GM04504 (cell line): ENCODE measurements at places on chromosomes 1 and 21.

GRCh38 chr1:60942291-60942690 is 140.1 kb upstream of the NFIA start:
- DNase-seq = no peak

DNA sequence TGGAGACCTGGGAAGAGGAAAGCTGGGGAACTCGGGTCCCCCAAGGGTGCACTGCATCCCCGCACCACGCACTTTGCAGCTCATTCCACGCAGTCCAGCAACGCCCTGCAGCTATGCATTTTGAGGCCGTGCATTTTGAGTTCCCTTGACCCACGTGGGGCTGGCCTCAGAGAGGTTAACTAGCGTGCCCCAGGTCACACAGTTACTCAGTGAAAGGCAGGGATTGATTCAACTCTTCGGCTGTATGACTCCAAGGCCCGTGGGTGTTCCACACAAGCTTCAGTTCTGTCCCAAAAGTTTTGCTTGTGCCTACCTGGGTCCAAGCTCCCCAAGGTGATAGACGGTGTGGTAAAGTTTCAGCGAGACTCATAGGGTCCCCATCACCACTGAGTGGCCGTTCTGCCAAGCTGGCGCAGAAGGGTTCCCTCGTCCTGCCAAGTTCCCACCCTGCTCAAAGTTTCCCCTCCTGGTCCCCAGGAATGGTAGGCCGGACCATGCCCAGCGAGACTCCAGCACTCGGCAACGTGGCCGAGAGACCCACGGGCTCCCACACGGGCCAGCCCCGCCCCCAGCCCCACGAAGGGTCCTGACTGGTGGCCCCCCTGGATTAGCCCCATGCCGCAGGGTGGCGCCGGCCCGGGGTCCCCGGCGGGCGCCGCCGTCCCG is 611 bp downstream of the HSPG2 start:
- DNase-seq = no peak

DNA sequence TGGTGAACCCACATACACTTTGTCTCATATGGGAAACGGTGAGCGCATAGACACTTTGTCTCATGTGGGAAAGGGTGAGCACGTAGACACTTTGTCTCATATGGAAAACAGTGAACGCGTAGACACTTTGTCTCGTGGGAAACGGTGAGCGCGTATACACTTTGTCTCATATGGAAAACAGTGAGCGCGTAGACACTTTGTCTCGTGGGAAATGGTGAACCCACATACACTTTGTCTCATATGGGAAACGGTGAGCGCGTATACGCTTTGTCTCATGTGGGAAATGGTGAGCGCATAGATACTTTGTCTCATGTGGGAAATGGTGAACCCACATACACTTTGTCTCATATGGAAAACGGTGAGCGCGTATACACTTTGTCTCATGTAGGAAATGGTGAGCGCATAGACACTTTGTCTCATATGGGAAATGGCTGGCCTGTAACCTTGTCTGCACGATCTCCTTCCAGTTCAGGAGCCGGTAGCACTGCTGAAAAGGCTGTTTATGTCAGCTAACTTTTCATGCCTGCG is 50.7 kb upstream of the TRAPPC10 start:
- DNase-seq = no peak

DNA sequence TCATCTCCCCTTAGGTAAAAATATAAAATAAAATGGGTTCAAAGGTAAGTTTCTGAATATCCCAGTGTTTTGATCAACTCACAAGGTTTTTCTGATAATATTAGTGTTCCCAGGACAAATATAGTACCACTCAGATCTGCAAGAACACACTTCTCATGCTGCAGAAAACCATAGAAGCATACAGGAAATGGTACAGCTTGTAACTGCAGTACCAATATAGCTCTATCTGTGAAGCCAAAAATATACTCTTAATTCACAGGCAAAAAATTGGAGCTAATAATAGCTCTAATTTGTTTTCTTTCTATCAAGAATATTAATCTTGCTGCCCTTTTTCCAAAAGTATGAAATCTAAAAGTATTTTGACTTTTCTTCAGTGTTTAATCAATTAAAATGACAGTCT is 13.2 kb downstream of the VPS45 start:
- DNase-seq = no peak

DNA sequence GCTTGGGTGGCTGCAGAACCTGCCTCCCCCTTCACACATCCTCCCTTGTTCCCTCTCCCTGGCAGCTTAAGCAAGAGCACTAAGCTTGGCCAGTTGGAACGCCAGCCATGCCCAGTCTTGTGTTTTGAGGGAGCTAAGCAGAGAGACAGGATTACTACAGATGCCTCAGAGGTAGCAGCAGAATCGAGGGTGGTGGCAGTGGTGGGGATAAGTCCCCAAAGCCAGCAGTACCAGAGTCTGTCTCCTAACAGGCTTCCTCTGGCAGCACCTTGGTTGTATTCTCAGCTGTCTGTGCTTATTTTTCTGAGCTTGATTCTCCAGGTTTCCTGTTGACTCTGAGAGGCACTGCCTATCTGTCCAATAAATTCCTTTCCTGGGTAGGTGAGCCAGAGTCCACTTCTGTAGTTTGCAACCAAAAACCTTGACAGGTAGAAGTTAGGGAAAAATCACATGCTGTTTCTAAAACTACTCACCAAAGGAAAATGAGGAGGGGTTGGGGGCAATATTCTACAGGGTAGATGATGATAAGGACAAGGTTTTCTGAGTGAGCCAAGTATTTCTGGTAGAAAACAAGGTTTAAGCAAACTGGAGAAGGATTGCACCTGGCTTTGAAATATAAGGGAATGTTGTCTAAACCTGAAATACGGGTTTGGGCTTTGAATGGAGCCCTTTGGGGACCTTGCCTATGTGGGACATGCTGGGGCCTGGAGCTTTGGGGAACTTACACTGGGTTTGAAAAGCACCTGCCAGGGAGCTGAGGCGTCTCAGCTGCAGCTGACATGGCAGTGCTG is 100.8 kb downstream of the PBX1 start:
- no peak for DNase-seq

DNA sequence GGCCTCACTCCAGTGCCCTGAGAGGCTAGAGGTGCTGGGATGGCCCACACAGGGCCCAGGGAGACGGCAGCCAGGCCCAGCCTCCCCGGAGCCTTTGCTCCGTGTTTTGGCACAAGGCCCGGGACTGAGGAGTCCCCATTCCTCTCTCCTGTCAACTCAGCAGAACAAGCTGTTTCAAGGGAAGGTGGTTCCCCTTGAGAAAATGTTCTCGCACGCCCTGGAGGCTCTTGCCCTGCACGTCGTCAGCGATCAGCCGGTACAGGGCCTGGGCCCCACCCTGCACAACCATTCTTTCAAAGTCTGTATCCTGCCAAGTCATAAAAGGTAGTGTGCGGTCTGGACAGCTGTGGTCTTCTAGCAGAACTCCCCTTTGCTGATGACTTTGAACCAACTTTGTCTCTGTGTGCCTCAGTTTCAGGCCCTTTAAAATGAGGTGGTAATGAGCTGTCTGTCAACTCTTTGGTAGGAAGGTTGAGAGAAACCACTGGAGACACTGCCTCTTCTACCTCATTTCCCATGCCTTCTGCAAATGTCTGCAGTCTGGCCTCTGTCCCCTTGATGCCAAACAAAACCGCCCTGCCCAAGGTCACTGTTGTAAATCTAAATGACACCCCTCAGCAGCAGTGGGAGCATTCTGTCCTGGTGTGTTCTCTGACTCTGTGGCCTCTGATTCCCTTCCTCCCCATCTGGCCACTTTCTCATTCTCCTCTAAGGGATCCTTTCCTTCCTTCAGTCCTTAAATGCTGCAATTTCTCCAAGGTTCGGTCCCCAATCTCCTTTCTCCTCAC is 138.6 kb upstream of the JUN start:
- no peak for DNase-seq

DNA sequence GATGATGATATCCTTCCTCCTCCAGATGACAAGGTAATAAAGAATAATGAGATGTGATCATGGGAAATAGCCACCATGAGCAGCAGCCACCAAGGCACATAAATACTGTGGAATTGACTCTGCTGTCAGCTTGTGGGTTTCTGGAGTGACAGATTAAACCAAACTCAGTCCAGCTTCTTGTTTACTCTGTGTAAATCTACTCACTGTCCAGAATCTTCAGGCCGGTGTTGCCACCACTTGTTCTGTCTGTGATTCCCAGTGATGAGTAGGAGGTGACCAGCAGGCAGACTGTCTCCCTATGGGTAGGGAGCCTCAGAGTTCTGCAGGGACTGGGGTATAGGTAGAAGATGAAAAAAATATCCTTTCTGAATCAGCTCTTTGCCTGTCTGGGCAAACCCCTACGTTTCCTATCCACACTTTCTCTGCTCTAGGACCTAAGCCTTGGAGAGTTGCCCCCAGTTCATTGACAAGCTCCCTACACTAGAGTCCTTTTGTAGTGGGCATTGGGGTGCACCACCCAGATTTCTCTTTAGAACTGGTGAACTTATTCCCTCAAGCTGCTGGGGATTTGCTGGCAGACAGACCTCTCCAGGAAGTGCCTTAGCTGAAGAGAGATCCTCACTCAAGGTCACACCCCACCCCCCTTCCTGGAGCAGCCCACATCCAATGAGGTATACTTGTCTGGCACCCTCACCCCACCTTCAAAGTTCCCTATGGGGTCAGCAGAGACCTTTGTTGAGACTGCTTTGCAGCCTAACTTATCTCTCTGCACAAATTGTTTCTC is 47.6 kb downstream of the ATP1A1 start:
- no peak for DNase-seq

- no peak for DNase-seq
Measured at GRCh38 chr1:38242506-38242905, 195.9 kb upstream of the POU3F1 start.

- no peak for DNase-seq
Measured at GRCh38 chr1:36803868-36804570, 230.3 kb downstream of the GRIK3 start.

GRCh38 chr1:101236516-101237228 is at the start of gene S1PR1:
S1PR1 (plus strand) TSS chr1:101237019; CDS start chr1:101238985, 1,966 bp downstream.
- DNase-seq = no peak

GRCh38 chr1:203327684-203328457 is 22.6 kb downstream of the BTG2 start:
- no peak for DNase-seq

DNA sequence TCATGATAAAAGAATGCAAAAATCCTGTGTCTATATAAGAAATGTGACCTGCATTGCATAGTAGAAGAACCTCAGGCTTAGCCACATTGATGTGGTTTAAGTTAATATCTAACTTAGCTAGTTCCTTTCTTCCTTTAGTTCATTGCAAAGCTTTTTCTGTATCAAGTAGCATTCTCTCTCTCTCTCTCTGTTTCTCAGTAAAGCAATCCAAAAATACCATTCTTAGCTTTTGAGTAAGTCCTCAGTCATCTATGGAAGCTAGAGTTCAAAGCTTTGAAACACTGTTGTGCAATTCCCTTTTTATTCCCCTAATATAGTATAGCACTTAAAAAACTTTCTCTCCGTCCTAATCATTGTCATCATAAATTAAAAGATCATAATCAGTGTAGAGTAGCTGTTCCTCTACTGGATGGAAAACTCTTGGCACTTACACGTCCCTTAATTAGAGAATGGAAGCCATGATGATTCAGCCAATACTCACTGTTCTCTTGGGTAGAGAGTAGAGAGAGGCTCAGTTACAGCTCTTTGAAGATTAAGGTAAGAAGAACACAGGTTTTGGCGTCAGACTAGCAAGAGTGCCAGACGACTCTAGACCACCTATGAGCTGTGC is 350.3 kb upstream of the LYPLAL1 start:
- DNase-seq = peak; percentile 42

DNA sequence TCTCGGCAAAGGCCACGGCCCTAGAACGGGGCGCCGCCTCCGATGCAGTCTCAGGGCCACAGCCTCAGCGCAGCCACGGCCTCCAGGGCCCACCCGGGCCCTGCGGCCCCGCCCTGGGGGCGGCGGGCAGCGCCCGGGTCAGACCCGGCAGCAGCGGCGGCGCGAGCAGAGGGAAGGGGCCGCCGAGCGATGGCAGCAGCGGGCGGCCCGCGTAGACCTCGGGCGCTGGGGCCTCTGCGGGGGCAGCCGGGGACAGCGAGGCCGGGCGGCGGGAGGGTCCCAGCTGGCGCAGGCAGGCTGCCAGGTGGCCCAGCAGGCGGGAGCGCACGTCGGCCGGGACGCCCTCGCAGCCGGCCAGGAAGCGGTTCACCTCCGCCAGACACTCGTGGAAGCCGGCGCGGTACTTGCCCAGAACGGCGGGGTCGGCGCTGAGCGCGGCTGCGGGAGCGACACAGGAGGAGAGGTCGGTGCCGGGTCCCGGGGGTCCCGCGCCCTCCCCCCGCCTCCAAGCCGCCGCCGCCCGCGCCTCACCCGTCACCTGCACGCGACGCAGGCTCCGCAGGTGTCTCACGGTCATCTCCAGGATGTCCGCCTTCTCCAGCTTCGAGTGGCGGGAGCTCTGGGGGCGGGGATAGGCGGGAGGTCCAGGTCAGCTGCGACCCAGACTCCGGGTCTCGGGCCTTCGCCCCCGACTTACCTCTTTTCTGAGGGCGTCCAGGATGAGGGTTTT is 737 bp downstream of the HES4 start:
- no peak for DNase-seq

GRCh38 chr1:156281693-156282478 is 739 bp downstream of the SMG5 start:
- DNase-seq = no peak

DNA sequence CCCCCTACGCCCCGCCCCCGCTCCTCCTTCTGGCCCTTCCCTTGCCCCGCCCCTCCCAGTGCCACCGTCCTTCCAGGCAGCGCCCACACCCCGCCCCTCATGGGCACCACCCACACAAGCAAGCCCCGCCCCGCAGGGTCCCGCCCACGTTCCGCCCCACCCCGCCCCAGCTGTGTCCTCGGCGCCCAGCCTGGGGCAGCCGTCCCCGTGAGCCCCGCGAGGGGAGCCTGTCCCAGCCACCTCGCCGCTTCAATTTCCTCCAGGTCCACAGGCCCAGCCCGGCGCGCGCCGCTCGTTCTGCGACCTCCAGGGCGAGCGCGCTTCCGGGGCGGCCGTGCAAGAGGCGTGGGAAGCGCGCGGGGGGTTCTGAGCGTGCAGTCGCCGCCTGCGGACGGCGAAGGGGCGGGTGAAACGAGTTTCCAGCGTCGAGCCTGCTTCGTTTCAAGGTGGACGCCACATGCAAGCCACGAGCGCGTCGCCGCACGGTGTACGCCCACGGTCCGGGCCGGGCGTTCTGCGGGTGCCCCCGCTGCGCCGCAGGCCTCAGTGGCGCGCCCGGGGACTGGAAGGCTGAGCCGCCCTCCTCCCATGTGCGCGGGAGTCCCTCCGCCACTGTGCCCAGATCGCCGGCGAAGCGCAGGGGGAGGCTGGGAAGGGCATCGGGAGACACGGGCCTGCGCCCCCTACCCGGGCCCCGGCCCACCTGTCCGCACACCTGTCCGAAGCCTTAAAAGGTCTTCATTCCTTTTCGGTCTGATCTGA is 10.8 kb upstream of the FAAP20 start:
- peak; percentile 87 for DNase-seq

DNA sequence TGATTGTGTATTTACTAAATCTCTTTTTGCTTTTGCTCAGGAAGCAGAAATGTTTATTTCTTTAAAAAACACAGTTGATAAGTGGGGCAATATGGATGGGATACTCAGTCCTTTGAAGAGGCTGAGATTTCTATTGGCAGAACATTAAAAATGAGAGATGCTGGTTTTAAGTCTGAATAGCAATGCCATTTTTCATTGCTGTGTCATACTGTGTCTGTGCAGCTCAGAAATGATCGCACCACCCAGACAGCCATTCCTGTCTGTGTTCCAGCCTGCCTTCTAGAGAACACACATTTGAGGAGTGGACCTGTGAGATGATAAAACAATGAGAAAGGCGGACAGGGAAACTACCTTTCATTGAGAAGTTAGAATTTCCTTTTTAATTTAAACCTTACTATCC is 231.2 kb upstream of the USP24 start:
- peak; percentile 18 for DNase-seq
